Nephron progenitor cell (in vitro differentiated cells): ENCODE measurements at places on chromosomes 7 and 10.

- no peak for DNase-seq
Measured at GRCh38 chr10:26909753-26910152, 49.0 kb upstream of the ABI1 start.

- no peak for DNase-seq
Measured at GRCh38 chr10:20443094-20443493, 454.0 kb downstream of the NEBL start.

GRCh38 chr7:22548313-22548712 is 48.3 kb upstream of the STEAP1B start:
- DNase-seq: no peak

DNA sequence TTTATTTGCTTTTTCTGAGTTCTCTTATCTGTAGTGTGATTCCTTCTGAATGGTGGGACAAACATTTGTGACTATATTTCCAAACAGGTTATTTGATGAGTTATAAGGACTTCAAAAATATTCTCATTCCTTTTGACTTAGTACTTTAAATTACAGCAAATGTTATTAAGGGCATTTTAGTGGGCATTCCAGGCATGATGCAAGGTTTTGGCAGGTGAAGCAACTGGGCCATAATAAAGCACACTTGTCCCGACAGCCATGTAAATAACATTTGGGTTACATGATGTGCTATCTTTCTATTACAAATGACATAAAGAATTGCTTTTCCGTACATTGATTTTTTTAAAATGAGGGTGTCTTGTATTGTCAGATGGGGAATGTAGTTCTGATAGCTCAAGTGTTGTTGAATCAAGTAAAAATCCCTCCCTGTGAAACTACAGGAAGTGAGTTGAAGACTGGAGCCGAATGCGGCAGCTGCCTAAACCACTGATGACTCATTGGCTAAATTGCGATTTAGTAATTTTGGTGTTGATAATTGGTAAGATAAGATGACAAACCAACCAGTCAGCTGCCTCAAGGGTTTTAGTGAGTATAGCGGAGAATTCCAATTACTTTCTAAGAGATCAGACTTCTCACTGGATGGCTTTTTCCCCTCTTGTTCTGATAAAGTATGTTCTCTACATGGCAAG is 231.3 kb upstream of the NPY start:
- DNase-seq: no peak

DNA sequence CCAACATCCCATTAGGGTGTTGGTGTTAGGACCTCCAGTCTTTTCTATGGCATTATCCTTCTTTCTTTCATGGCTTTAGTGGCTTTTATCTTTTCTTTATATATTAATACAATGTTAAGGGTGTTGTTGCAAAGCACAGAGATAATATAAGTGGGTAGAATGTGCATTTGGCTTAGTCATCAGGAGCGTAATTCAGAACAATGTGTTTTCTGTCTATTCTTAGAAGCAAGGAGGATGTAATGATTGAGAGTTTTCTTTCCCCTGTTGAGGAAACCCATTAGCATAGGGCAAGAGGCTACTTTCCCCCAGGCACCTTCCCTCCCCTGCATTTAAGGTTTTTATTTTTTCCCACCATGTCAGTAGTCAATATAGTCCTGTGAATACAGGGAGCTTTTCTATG is 79.7 kb downstream of the TMEM106B start:
- no peak for DNase-seq

GRCh38 chr10:101075775-101076174 is 14.0 kb downstream of the KAZALD1 start:
- no peak for DNase-seq

- DNase-seq: peak; percentile 15
Measured at GRCh38 chr7:41507686-41508268, 195.1 kb downstream of the INHBA start.

DNA sequence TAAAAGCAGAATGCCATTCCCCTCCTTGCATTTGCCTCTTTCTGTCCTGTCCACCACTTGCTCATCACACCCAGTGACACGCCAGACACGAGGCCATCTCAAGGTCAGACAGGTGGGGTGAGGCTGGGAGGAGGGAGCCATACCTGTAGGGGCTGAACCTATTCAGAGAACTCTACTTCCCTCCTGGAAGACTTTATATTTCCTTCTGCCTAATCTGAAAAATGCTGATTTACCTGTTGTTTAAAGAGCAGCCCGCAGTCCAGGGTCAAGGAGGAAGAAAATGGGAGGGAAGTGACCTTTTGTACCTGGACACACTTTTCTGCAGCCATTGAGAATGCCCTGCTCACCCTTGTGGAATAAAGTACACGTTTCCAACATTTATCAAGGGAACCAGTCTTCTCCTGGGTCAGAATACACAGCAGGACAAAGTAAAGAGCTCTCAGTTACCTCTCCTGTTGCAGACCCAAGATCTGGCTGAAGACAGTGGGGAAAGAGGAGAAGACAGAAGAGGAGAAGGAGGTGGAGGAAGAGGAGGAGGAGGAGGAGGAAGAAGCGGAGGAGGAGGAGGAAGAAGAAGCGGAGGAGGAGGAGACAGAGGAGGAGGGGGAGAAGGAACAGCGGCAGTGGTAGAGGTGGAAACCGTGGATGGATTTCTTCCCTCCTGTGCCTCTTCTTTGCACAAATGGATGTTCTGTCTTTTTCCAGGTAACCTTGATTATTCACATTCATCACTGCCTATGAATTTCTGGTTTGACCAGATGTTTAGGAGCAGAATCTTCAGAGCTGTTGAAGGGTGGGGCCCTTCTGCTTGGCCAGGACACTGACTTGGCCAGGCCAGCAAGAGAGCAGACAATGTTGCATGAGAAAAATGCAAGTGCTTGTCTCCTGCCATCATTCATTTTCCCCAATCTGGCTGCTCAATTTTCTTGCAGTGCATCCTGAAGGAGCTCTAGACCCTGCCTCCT is 1.2 kb upstream of the BLNK start:
- no peak for DNase-seq

DNA sequence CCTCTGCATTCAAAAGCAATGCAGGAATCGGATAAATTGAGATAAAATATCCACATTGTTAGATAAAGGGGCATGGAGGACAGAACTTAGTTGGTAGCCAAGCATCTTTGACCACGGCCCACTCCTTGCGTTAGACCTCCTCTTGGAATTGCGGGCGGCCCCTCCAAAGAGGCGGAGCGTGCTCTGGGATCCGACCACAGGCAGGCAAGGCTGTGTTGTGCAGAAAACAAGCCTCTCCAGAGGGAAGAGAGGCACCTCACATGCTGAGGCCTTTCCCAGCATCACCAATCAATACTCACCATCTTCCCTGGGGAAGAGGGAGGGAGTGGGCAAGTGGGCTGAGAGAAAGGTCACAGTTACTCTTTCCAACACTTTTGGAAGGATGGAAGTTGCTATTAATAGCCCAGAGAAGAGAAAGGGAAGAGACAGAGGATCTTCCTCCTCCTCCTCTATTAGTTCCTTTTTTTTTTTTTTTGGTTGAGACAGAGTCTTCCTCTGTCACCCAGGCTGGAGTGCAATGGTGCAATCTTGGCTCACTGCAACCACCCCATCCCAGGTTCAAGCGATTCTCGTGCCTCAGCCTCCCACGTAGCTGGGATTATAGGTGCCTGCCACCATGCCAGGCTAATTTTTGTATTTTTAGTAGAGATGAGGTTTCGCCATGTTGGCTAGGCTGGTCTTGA is 49.7 kb upstream of the NRF1 start:
- DNase-seq: peak; percentile 14

DNA sequence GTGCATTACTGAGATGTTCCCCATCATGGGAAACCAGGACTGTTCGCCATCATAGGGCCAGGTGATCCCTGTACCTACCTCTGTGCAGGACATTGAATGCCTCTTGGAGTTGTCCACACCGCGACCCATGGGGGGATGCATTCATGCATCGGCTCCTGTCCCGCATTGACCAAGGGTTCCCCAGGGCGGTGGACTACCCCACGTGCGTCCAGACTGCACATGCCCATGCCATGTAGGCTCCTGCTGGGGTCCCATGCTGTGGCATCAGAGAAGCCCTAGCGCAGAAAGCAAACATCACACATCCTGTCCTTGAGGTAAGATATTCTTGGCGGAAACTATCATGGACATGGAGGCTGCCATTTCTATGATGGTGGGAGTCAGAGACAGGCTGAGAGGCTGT is 121.6 kb upstream of the UNC5B start:
- DNase-seq: no peak

DNA sequence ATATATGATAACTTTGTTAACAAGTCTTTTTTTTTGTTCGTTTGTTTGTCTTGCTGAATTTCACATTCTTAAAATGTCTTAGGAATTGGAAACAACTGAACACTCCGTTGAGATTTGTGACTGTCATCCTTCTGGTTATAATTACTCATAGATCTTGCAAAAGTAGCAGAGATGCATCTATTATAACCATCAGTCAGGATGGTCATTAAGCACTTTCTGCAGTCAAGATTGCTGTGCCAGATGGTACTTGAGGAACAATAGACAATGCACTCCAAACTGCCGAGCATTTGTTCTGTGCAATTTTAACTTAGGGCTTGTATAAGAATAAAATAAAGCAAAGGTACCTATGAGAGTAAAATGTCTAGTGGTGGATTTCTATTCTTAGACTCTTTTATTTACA is 710.1 kb upstream of the KCND2 start:
- DNase-seq: no peak

DNA sequence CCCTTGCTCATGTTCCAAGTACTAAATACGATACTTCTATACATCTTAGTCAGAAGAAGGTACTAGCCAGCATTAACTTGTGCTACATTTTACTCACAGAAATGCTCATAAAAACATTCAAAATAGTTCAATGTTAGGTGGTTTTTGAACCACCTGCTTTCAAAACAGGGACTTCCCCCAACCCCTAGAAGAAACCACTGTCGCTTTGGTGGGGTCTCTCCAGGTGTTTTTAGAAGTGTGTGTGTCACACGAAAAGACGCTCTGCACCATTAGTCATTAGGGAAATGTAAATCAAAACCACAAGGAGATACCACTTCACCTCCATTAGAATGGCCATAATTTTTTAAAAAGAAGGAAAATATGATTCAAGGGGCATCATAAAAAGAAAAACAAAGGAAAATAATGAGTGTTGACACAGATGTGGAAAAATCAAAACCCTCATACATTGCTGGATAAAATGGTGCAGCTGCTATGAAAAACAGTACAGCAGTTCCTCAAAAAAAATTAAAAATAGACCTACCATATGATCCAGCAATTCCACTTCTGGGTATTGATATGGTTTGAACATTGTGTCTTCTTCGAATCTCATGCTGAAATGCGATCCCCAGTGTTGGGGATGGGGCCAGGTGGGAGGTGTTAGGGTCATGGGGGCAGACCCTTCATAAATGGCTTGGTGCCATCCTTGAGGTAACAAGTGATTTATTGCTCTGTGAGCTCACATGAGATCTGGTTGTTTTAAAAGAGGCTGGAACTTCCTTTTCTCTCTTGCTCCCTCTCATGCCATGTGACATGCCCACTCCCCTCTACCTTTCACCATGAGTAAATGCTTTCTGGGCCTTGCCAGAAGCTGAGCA is 74.2 kb downstream of the MALSU1 start:
- peak; percentile 27 for DNase-seq

DNA sequence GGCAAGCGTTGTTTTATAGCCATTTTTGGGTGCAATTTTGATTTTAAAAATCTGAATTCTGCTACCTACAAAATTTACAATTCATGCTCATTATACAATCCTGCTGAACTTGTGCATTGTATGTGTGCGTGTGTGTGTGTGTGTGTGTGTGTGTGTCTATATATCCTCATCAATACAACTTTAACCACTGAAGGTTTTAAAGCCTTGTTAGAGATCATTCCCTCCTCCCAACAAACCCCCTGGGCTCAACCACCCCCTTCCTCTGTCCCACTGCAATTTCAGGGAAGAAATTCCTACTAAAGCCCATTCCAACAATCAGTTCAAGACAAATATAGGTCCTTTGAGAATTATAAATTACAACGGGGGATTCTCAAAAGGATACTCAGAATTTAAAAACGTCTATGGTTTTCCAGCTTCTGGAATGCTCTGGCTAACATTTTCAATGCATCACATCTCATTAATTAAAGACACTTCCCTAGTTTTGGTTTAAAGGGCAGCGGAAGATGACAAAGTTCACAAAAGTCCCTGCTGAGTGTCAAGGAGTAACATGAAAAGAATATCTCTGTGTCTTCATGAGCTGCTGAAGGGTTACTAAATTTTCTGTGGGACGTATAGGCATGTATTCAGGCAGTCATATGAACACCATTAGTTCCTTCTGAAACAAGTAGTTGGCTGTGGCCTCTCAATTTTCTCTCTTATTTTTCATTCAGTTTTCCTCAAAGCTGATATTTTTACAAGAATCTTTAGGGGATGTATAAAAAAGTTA is 889 bp upstream of the SEMA3A start:
- peak; percentile 15 for DNase-seq

- no peak for DNase-seq
Measured at GRCh38 chr7:74466196-74466813, 12.6 kb downstream of the GTF2IRD1 start.

GRCh38 chr7:82674268-82674667 is 230.7 kb upstream of the CACNA2D1 start:
- DNase-seq: no peak

GRCh38 chr10:133060881-133061280 is 26.8 kb upstream of the ADGRA1 start:
- DNase-seq: no peak

GRCh38 chr10:131816941-131817700 is 83.7 kb upstream of the PPP2R2D start:
- DNase-seq: no peak

GRCh38 chr7:109235316-109235715 is 665.6 kb downstream of the DNAJB9 start:
- no peak for DNase-seq

DNA sequence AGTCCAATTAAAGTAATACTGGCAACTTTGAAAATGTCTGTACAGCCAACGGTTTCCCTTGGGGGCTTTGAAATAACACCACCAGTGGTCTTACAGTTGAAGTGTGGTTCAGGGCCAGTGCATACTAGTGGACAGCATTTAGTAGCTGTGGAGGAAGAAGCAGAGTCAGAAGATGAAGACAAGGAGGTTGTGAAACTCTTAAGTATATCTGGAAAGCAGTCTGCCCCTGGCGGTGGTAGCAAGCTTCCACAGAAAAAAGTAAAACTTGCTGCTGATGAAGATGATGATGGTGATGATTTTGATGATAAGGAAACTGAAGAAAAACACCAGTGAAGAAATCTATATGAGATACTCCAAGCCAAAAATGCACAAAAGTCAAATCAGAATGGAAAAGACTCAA is 72.2 kb downstream of the ZNF783 start:
- no peak for DNase-seq

DNA sequence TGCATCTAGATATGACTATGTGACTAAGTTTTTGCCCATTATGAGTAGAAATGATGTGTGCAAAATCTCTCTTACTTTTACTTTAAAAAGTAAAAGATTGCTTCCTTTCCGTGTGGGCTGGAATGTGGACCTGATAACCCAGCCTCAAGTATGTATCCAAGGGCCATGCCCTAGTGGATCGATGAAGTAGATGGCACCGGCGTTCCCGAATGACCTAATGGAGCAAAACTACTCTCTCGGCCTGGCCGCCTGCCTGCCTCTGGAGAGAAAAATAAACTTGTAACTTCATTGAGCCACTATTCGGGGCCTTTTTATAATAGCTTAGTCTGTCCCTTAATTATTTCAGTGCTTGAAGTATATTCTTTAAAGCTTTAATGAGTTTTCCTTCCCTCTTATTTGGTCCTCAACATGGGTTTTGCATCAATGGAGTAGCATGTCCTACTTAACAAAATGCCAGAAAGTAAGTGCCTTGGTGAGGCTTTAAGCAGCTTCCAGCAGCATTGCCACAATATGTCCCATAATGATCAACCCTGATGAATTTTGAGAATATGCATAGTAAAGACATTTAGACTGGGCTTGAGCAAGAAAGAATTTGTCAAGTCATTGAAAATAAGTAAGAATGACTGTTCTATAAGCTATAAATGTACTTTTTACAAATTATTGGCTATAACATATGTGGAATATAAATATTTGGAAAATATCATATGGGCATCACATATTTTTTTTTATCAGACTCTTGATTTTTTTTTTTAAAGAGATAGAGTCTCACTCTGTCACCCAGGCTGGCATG is 61.4 kb downstream of the PLXDC2 start:
- DNase-seq: no peak
